ENCODE measurements at places on chromosomes 1 and 21. TPM values are rescaled to one million over a fixed set of nuclear protein-coding genes. Genes with fewer than 3 reads are reported as not detected.

The PLPP3 gene
- total RNA-seq = 98.0 TPM

GRCh38 chr1:201714542-201715329, 114.2 kb upstream of the IPO9 start:
- peak; percentile 91 for DNase-seq

- DNase-seq = no peak
These were observed 35.5 kb downstream of the KCNQ4 start for GRCh38 chr1:40819101-40819500.

The LIN28A gene
- not detected for total RNA-seq

DNA sequence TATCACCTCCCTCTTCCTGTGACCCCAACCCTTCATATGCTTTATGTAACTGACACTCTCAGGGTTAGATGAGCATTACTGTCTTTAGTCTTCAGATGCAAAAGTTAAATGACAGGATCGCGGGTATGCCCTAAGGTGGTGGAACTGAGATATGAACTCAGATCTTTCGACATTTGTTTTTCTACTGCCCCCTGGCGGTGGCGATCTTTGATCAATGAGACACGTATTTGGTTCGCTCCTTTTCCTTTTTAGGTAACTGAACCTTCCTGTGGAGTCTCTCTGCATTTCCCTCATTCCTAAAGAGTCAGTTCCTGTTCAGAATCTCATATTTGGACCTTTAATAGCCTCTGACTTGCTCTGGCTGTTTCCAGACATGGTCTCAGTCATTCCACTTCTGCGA, 47.8 kb upstream of the ZP4 start:
- DNase-seq = no peak
